Activated T-cell treated with anti-CD3 and anti-CD28 coated beads, Interleukin-2, amount 50 U/mL, for 24 hours (primary cell): ENCODE measurements at places on chromosomes 16 and 17.
A peak's percentile ranks its signal among the peaks of the same experiment; 100 is the strongest.

DNA sequence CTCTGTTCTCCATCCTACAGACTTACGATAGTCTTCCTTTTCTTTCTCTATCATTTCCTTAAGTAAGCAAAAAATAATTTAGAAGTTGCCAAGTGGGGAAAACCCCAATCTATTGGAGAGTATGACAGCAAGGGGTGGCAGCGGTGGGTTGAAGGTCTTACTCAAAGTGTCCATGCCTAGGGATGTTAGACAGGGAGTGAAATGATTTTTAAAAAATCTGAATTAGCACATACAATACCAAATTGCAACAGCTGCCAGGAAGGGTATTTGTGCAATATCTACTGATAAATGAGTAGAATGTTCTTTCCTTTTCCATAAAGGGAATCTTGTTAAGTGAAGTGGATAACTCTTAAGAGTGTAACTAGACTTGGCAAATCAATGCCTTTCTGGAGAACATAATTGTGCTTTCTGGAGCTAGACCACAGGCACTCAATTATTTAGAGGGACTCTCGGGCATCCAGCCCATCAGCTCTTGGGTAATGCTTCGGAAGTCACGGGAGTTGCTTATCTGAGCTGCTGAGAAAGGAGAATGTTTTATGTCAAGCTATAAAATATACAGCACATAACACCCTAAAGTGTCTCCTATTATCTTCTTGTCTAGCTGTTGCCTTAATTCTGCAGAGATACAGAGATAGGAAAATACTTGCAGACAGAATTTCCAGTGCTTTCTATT, 151.5 kb downstream of the KCNJ2 start:
- no peak for DNase-seq

DNA sequence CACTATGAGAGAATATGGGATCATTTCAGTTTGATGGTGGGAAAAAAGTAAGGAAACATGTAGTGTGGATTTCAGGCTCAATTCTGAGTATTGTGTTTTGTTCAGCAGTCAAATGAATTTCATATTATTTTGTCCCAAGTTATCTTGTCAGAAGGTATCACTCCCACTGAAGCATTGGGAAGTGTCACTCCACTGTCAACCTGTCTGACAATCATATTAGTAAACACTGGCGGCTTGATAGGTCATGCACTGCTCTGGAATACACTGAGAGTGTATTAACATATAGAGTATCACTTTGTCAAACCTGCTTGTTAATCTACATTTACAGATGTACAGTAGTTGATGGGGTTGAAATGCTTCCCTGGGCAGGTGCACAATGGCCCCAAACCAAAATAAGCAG, 203.6 kb downstream of the HS3ST3A1 start:
- DNase-seq, result no peak

- no peak for DNase-seq
These were observed 15.6 kb upstream of the PMFBP1 start for GRCh38 chr16:72187551-72187950.

GRCh38 chr17:44941712-44942331, 5.8 kb downstream of the KIF18B start:
- no peak for DNase-seq

DNA sequence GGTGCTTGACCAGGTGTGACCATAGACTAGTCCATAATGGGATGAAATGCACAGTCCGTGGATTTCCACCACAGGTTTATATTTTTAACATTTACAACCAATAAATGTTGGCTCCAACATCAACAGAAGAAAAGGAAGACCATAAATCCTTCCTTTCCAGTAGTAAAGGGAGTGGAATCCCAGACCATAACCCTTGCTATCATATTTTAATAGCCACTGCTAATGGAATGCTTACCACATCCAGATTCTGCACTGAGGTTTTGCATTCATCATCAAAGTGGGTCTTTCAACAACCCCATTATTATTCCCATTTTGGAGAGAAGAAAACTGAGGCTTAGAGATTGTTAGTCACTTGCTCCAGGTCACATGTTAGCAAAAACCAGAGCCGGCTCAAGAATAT, 106.7 kb downstream of the FOXL1 start:
- no peak for DNase-seq

- no peak for DNase-seq
These were observed 427.5 kb upstream of the PSMD7 start for GRCh38 chr16:73869126-73869525.

GRCh38 chr17:67035131-67036083, 8.9 kb upstream of the CACNG1 start:
- DNase-seq, result no peak

GRCh38 chr17:67431249-67432015, 54.4 kb downstream of the PITPNC1 start:
- no peak for DNase-seq

- DNase-seq, result no peak
These were observed 217.3 kb downstream of the RAB11FIP4 start for GRCh38 chr17:31608659-31609254.

- DNase-seq, result no peak
These were observed 44.7 kb downstream of the TMEM186 start for GRCh38 chr16:8752706-8753105.

DNA sequence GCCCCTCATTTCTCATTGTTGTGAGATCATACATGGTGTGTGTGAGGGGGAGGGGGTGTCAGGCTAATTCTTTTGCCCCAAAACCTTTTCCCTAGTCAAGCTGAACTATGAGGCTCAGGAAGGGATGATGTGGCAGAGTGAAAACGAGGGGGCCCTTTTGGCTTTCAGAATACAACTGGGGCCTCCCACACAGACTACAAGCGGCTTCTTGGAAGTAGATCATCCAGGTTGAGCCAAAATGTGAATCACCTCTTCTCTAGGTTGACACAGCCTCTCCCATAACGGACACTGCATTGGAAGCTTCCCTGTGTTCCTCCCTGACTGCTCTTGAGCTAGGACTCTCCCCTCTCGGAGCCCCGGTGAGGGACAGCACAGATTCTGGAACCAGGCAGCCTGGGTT, 2.3 kb upstream of the ALKBH5 start:
- DNase-seq, result peak; percentile 72

DNA sequence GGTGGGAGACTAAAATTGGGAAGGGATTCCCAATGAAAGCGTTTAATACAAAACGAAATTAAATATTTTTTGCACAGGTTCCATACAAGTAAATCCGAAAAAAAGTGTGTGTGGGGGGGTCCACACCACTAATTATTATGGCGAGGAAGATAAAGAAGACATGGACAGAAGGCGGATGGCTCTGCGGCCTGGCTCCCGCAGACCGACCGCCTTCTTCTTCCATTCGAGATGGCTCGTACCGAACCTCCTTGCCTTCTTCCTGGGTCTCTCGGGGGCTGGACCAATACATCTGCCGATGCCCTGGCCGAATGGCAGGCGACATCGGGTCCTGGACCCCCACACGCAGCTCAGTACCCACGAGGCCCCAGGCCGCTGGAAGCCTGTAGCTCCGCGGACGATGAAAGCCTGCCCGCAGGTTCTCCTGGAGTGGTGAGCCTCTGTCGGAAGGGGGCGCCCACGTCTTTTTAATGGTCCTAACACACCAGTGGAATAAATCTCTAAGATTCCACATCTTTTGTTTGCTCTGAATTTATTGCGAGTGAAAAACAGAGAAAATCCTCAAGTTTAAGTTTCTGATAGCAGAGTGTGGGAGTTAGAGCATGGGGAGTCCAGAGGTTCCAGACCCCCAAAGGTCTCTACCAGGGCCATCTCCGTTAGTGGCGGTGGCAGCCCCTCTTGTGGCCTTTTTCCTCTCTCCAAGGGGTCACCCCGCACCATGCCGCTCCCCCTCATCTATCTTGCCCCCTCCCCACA, 1.4 kb downstream of the PRAC2 start:
- peak; percentile 81 for DNase-seq

DNA sequence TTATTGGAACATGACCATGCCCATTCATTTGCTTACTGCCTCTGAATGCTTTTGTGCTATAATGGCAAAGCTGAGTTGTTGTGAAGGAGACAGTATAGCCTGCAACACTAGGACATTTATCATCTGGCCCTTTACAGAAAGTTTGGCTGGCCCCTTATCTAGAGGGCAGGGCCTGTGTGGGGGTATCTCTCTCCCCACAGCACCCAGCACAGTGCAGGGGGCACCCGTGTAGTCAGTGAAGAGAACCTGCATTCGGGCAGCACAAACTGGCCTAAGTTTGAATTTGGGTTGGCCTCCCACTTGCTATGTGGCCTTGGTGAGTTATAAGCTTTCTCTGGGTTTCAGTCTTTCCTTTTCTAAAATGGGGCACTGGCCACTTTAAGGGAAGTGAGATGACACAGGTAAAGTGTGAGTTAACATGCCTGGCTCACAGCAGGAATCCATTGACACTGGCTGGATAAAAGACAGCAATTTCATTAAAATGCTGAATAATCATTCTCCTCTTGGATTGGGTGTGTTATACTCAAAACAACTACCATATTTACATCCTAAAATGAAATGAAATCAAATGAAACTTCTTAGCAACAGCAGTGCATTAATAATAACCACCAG, 12.1 kb downstream of the UBE2O start:
- DNase-seq, result no peak
